ENCODE measurements at places on chromosomes 7 and 10.

DNA sequence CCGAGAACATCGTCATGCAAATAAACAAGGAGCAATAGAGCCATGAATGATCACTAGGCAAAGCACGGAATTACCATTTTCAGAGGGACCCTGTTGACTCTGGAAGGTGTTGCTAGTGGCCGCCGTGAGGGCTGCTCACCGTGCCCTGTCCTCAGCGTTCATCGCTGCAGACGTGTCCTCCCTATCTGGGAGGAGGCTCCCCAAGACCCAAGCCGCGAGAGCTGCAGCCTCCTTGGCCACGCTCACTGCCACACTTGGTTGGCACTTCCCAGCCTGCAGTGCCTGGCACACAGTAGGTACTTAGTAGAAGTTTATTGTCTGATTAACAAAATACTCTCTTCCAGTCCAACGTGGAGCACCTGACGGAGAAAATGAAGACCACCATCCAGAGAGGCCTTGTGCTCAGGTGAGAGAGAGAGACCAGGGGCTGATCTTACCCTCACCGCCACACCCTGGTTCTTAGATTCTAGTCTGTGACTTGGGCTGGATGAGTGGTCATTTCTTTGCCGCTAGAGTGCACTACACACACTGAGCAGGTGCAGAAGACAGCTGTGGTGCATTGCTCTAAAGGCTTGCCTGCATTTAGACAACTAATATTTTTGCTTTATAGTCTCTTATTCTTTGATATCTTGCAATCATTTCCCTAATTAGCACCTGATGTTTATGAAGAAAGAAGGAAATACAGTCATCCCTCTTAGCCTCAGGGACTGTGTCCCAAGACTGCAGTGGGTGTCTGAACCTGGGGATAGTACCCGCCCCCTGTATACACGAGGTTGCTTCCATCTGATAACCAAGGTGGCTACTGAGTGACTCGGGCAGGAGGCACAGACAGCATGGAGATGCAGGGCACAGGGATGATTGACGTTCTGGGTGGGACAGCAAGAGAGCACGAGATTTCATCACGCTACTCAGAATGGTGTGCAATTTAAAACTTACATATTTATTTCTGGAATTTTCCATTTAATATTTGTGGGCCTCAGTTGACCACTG, 40.3 kb downstream of the PITRM1 start:
- no peak for DNase-seq

DNA sequence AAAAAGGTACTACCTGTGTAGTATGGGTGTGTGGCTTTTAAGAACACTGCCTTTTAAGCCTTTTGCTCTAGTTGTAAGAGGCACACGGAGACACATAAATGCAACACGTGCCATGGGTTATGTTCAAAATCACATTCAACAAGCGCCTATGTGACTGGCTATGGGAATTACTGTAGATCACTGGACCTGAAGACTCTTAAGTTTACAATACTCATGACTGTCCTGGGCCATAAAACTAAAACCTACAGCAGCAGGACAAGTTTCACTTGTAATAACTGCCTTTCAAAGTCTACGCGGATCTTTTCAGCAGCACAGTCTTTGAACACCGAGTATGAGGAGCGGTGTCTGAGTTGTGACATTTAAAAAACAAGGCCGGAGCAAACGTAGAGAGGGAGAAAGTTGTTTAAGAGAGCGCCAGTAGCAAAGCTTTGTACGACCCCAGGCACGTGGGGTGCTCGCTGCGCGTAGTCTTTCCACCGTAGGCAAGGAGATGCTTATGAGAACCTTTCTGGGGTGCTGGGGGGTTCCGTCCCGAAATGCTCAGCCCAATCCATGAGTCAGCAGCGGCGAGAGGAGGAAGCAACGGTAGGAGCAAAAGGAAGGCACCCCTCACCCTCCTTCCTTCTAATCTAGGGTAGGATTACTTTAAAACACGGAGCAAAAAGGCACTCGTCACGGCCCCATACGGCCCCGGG, 662 bp downstream of the DNAJC2 start:
- DNase-seq = no peak

- peak; percentile 22 for DNase-seq
These were observed 98.3 kb downstream of the CHST15 start for GRCh38 chr10:123995082-123995460.

DNA sequence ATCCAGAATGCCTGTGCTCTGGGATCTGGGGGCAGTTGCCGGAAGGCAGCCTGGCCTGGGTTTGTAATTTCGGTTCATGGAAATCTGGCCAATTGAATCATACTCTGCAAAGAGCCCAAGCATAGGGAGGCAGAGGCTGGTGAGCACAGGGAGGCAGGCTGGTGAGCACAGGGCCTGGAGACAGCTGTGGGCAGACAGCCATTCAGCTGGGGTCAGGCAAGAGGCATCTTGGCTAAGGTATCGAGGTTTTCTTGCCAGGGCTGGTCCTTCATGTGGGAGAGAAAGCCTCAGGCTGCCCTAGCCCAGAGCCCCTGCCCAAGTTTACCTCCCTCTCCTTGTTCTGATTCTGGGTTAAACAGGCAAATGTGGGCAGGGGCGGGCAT, 63.7 kb upstream of the BAIAP2L1 start:
- DNase-seq = no peak

DNA sequence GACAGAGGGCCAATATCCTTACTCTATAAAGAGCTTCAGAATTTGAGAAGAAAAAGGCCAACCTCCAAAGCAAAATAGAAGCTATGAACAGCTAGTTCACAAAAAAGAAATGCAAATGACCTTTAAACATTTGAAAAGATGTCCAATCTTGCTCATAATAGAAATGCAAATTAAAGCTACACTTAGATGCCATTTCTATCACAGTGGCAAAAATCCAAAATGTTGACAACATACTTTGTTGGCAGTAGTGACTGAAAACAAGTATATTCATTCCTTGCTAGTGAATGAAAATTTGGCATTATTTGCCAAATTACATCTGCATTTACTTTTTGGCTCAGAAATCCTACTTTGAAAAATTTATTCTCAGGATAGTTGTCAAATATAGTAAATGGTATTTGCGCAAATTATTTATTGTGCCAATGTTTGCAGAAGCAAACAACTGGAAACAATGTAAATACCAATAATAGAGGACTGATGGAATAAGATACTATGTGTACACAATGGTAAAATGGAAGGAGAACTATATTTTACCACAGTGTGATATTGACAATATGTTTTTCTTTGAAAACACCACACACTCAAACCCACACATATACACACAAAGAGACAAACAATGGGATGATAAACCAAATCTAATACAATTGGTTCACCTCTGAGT, 9.4 kb downstream of the TMEM106B start:
- DNase-seq = no peak

DNA sequence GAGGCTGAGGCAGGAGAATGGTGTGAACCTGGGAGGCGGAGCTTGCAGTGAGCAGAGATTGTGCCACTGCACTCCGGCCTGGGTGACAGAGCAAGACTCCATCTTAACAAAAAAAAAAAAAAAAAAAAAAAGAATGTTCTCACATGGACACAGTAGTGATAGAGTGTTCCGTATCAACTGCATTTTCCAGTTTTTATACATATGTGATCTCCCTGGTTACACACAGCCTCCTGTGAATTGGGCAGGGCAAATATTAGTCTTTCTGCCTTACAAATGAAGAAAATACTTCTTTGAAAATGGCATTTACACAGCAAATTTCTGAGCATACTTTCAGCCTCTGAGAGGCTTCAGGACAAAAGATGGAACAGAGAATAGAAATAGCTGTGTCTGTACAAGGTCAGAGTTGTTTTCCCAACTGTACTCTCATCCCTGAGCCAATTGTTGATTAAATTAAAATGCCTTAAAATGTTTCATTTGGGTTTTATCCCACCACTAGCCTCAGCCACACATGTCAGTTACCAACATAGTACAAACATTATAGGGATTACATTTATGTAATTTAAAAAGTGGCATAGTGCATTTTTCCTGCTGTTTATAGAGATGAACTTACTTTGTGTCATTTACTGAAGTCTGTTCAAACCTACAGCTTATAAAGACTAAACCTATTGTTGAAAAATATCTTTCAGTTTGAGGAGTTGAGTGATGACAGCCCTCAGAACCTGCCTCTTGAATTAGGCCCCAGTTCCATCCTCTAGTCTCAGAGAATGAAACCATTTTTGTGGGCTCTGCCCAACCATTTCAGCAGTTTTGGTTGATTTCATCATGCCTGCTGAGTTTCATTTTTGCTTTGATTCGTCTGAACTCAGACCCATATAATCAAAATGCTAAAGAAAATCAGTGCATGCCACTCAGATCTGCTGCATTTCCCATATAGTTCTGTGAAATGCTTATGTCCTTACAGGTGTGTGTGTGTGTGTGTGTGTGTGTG, 609.4 kb upstream of the C7orf33 start:
- no peak for DNase-seq

DNA sequence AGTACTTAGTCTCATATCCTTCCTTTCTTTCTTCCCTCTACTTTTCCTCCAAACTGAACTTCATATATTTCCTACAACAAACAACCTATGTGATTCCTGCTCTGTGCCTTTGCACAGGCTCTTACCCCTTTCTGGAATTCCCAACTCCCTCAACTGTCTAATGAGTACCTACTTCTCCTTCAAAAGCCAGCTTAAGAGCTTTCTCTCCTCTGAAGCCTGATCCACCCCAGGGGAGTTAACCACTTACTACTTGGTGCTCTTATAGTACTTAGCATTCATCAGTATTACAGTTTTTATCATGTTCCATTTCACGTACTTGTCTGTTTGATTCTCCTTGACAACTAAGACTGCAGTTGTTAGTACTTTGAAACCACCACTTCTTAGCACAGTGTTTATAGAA, 246.1 kb downstream of the LRRTM3 start:
- DNase-seq = no peak

DNA sequence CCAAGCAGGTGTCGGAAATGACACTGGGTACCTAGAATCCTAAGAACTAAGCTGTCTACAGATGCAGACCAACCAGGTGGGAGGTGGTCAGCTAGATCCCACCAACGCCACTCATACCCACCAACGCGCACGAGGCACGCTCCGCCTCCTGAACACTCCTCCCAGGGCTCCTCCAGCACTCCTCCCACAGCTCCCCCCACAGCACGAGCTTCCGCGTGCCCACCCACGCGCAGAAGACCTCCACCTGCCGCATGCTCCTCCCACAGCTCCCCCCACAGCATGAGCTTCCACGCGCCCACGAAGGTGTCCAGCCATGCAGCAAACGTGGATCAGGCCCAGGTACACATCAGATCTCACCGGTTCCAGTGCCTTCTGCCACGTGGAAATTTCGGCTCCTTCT, 196.0 kb downstream of the MAD1L1 start:
- no peak for DNase-seq

DNA sequence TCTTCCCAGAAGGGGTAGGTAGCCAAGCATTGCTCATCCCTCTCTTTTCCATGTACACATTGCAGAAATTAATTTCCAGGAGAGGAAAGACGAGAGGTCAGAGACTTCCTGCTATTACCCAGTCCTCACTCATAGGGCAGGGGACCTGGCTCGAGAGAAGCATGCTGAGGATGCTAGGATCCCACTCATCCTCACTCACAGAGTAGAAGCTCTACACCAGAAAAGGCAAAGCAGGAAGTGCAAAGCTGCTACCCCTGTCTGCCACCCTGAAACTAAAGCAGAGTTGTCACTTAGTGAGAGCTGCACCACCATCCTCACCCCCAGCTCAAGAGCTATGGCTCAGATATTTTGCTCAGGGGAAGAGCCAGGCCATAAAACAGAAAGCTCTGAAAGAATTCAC, 9.9 kb downstream of the OR9A2 start:
- no peak for DNase-seq

GRCh38 chr7:106110238-106110560, 1.9 kb downstream of the SYPL1 start:
- no peak for DNase-seq

- no peak for DNase-seq
These were observed 5.7 kb downstream of the ATG9B start for GRCh38 chr7:151018421-151019129.

DNA sequence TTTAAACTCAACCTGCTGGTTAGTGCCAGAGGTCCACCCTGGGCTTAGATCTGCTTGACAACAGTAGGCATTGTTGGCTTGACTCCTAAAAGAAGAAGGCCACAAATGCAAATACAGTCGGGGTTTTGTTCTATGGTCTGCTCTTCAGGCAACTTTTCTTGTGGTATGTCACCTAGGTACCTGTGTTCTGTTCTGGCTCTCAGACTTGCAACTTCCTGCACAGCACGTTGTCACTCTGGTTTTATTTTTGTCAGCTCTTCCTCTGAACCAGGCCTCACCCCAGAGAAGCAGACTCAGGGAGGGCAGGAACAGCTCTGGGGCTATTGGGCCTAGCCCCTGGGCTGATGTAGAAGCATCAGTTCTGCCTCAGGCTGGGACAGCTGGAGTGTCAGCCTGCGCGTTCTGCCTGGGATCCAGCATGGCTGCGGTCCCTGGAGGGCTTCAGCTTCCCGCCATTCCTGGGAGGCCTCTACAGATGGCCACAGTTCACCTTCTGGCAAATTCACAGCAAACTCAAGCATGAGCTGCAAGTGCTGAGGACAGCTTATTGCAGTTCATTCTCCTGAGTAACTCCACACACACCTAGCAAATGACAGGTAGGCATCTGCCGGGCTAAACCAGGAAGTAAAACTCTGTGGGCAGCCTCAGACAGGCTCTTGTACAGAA, 11.0 kb upstream of the PDCD4 start:
- DNase-seq = no peak

GRCh38 chr10:97685395-97685958, 1.6 kb downstream of the AVPI1 start:
- no peak for DNase-seq

GRCh38 chr7:121385800-121386179, 10.3 kb downstream of the FAM3C start:
- no peak for DNase-seq

GRCh38 chr7:83921271-83921940, 272.5 kb upstream of the SEMA3E start:
- DNase-seq = no peak

DNA sequence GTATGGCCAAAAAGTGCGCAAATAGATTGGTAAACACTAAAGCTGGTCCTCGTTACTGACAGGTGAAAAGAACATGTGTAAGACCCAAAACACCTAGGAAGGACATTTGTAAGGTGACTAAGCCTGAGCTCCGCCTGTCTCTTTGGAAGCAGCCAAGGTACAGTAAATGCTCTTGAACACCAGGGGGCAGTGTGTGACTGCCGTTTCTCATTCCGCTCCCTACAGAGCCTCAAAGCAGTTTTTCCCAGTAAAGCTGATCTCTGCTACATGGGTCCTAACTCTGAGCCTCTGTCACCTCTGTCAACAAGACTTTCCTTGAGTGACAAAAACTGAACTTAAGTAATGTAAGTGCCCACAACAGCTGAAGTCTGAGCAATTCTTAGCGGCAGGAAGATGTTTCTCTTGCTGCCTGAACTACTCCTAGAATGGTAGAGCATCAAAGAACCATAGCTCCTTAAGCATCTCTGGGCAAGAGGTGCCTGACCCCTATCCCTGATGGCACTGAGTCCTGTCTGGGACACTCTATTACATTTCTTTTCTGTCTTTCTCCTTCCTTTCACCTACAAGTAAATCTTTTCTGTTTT, 238.0 kb upstream of the INHBA start:
- no peak for DNase-seq

Data from BJ (cell line).